ENCODE measurements at places on chromosomes 13 and 19. TPM values are rescaled to one million over a fixed set of nuclear protein-coding genes. Genes with fewer than 3 reads are reported as not detected.

DNA sequence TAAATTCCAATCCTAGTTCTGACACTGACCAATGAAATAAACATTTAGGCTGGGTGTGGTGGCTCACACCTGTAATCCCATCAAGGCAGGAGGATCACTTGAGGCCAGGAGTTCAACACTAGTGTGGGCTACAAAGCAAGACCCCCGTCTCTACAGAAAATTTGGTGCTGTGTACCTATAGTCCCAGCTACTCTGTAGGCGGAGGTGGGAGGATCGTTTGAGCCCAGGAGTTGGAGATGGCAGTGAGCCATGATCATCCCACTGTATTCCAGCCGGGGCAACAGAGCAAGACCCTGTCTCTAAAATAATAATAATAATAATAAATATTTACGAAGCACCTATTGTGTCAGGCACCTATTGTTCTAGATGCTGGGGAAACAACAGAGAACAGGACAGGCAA is 6.7 kb downstream of the IRGQ start:
- DNase-seq: no peak
- peaks cover 27% of the 10 kb centered on the region for H3K4me1 ChIP-seq
- no peaks in the 10 kb centered on the region for H3K27me3 ChIP-seq
- H3K27ac ChIP-seq: peak overlapping the region; percentile 31
- H3K4me3 ChIP-seq: no peak overlapping the region

GRCh38 chr19:7900931-7901330 is 2.7 kb upstream of the MAP2K7 start:
- no peak overlapping the region for H3K27ac ChIP-seq
- DNase-seq: no peak
- H3K27me3 ChIP-seq: no peaks in the 10 kb centered on the region
- no peak overlapping the region for H3K4me3 ChIP-seq
- peaks cover 14% of the 10 kb centered on the region for H3K36me3 ChIP-seq

DNA sequence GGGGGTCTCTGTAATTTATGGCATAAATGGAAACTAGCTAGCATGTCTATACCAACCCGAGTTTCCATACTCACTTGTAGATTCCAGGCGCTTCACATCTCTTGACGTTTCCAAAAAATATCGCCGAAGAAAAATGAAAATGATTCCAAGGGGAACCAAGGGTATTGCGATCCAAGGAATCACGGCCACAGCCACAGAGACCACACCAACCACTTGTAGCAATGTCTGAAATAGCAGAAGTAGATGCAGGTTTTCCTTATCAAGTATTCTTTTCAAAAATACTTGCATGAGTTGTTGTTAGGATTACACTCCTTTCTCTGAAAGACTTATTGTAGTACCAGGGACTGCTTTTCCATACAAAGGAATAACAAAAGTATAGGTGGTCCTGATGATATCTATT is 218.2 kb downstream of the ABCC4 start:
- no peak overlapping the region for H3K4me3 ChIP-seq
- H3K27me3 ChIP-seq: no peaks in the 10 kb centered on the region
- no peak overlapping the region for H3K27ac ChIP-seq
- DNase-seq: no peak
- peaks cover 3% of the 10 kb centered on the region for H3K4me1 ChIP-seq

DNA sequence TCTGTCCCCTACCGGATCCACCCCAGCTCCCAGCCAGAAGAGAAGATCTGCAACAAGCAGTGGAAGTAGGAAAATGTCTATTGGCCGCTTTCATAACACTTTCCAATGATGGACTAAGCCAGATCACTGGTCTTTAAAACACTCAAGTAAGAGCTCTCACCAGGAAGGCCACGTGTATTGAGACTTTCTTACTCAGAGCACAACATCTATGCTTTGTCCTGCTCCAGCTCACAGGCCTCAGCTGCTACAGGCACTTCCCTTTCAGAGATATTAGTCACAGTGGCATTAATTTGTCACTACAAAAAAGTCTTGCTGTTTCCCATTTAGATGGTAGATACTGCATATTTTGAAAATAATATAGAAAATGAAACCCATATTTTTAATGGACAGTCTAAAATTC is 164.2 kb downstream of the ABCC4 start:
- H3K4me1 ChIP-seq: no peaks in the 10 kb centered on the region
- no peak for DNase-seq
- peaks cover 9% of the 10 kb centered on the region for H3K36me3 ChIP-seq
- no peak overlapping the region for H3K27ac ChIP-seq
- H3K27me3 ChIP-seq: no peaks in the 10 kb centered on the region
- no peak overlapping the region for H3K4me3 ChIP-seq

The KATNAL1 gene
- 29.4 TPM for total RNA-seq

GRCh38 chr19:39498798-39499642 is at the start of gene DLL3:
TSS of gene DLL3 (plus strand) at chr19:39498947. CDS start at chr19:39498975, 28 bp downstream.
- peaks cover 51% of the 10 kb centered on the region for H3K27me3 ChIP-seq
- no peak for DNase-seq
- peak within 1 kb of the TSS; percentile 18 for H3K4me3 ChIP-seq
- peaks cover 27% of the 10 kb centered on the region for H3K4me1 ChIP-seq

The KIR2DL3 gene
- total RNA-seq: 0.24 TPM

DNA sequence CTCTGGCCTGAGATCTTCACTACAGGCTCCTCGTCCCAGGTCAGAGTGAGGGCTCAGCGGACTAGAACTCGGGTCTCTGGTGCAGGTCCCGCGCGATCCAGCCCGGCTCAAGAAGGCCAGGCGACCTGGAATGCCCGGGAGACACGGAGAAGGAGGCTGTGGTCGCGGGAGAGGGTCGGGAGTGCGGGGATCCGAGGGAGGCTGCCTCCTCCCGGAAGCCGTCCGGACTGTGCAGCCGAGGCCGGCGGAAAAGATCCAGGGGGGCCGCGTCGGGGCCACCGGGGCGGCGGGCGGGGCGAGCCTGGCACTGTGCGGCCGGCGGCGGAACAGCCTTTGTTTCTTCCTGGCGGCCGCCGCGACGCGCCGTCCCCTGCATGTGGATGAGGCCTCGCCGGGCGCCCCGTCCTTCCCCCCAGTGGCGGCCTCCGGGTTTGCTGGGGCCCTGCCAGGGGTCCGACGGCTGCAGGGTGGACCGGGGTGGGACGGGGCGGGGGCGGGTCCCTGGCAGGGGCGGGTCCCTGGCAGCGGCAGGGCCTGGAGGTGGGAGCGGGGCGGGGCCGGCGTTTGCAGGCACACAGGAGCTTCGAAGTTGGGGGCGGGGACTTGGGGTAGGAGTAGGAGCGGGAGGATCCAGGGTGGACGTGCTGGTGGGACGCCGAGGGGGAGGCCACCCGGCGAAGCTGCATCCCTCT is 1.0 kb upstream of the SLC7A10 start:
- H3K27ac ChIP-seq: no peak overlapping the region
- no peak for DNase-seq
- peaks cover 12% of the 10 kb centered on the region for H3K36me3 ChIP-seq
- no peak overlapping the region for H3K4me3 ChIP-seq

GRCh38 chr13:59766236-59766635 is 397.5 kb downstream of the DIAPH3 start:
- no peak overlapping the region for H3K27ac ChIP-seq
- DNase-seq: no peak
- H3K4me3 ChIP-seq: no peak overlapping the region
- no peaks in the 10 kb centered on the region for H3K36me3 ChIP-seq
- no peaks in the 10 kb centered on the region for H3K4me1 ChIP-seq
- no peaks in the 10 kb centered on the region for H3K27me3 ChIP-seq

The EHD2 gene
- total RNA-seq: not detected

- H3K4me1 ChIP-seq: peaks cover 24% of the 10 kb centered on the region
- no peaks in the 10 kb centered on the region for H3K36me3 ChIP-seq
- DNase-seq: peak; percentile 93
Measured at GRCh38 chr13:36346222-36347083, at the start of gene SPART. TSS of gene SPART (minus strand) at chr13:36346394. CDS start at chr13:36335830, 10,564 bp downstream.

DNA sequence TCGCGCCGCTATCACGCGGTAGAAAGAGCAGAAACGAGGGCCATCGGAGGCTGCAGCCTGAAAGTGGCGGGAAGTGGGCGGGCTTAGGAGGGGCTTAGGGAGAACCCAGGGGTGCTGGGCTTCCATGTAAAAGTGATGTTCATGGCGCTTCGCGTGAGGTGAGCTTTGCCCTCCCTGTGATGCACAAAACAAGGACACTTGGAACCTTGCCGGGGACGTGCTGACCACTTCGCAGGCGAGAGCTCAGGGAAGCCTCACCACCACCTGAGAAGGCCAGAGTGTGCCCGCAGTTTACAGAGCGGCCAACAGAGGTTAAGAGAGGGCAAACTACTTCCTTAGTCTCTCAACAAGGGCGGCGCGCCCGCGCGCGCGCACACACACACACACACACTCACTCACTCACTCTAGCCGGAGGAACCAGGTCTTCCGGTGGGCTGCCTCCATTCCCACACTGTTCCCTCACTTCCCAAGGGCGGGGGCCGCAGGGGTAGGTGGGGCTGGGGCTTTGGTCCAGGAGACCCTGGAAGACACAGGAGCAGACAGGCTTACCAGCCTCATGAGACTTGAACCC is 651 bp downstream of the GAPDHS start:
- H3K27ac ChIP-seq: peak overlapping the region; percentile 86
- peak overlapping the region; percentile 60 for H3K4me3 ChIP-seq
- H3K36me3 ChIP-seq: no peaks in the 10 kb centered on the region
- DNase-seq: peak; percentile 71

The DCLK1 gene
- not detected for total RNA-seq

The MAP3K10 gene
- 18.4 TPM for total RNA-seq

GRCh38 chr13:99932912-99933311 is 38.7 kb downstream of the ZIC5 start:
- H3K4me3 ChIP-seq: no peak overlapping the region
- no peak overlapping the region for H3K27ac ChIP-seq
- no peaks in the 10 kb centered on the region for H3K36me3 ChIP-seq
- peaks cover 6% of the 10 kb centered on the region for H3K4me1 ChIP-seq
- peaks cover 21% of the 10 kb centered on the region for H3K27me3 ChIP-seq

DNA sequence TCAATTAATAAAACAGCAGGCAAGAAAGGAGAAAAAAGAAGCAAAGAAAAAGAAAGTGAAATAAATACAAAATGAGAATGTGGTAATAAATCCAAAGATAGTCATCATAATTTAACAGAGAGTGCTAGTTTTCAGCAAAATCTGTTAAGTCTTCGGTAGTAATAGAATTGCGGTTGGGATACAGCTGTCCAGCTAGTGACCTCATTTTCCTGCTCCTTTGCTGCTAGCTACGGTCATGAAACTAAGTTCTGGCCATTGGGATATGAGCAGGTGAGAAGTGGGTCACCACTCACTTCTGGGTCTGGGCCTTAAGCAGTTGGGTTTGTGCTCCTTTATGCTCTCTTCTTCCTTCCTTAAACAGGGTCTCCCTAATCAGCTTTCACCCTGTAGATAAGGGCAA is 11.7 kb upstream of the DGKH start:
- peaks cover 14% of the 10 kb centered on the region for H3K27me3 ChIP-seq
- H3K4me3 ChIP-seq: no peak overlapping the region
- H3K27ac ChIP-seq: no peak overlapping the region
- peaks cover 4% of the 10 kb centered on the region for H3K36me3 ChIP-seq
- H3K4me1 ChIP-seq: peaks cover 15% of the 10 kb centered on the region

GRCh38 chr13:84400706-84401105 is 518.4 kb upstream of the SLITRK1 start:
- no peak overlapping the region for H3K27ac ChIP-seq
- no peak overlapping the region for H3K4me3 ChIP-seq
- no peak for DNase-seq
- no peaks in the 10 kb centered on the region for H3K36me3 ChIP-seq

The NCCRP1 gene
- not detected for total RNA-seq

DNA sequence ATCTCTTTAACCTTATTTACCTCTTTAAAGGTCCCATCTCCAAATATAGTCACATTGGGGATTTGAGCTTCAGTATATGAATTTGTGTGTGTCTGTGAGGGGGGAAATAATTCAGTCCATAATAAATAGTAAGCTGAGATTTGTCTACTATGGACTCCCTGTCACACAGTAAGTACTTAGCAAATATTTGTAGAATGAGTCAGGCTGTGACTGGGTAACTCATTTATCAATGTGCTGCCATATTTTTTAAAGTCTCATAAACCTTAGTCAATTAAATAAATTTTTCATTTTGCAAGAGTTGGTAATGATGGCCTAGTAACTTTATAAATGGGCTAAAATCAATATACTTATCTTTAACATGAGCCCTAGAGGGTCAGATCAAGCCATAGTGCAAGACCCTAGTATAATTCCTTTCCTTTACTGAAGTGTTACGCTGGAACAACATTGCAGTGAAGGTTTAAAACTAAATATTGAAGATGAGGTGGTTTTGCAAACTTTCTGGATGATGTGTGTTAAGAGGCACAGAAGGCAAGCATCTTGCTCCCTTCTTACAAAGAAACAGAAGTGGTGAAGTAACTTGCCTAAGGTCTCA is 305.1 kb downstream of the KCNRG start:
- peaks cover 17% of the 10 kb centered on the region for H3K4me1 ChIP-seq
- no peak for DNase-seq
- H3K4me3 ChIP-seq: no peak overlapping the region
- peaks cover 8% of the 10 kb centered on the region for H3K27me3 ChIP-seq

The APOC4 gene
- not detected for total RNA-seq

The PPM1N gene
- total RNA-seq: 1.6 TPM

DNA sequence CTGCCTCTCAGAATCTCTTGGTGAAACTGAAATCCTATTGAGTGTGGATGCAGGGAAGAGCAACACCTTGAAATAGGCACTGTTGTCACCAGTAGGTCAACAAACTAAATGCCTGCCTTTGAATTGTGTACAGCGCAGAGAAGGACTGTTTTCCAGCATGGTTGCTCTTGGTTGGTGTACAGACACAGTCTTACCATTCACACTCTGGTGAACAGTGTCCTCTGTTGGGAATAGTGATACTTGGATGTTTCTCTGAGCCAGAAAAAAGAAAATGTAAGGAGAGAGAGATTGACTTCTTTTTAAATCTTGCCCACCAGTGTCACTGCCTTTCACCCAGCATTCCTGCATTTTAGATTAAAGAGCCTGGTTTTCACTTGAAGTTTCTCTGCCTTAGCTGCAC is 179.7 kb downstream of the STK24 start:
- peaks cover 3% of the 10 kb centered on the region for H3K27me3 ChIP-seq
- no peak overlapping the region for H3K4me3 ChIP-seq
- no peak overlapping the region for H3K27ac ChIP-seq
- H3K36me3 ChIP-seq: no peaks in the 10 kb centered on the region
- no peak for DNase-seq

GRCh38 chr13:45184693-45185092 is 16.2 kb downstream of the KCTD4 start:
- H3K27ac ChIP-seq: peak overlapping the region; percentile 60
- H3K4me3 ChIP-seq: no peak overlapping the region
- no peaks in the 10 kb centered on the region for H3K27me3 ChIP-seq
- H3K4me1 ChIP-seq: peaks cover 8% of the 10 kb centered on the region
- H3K36me3 ChIP-seq: peaks cover 14% of the 10 kb centered on the region
- no peak for DNase-seq

GRCh38 chr19:8340341-8341096 is 2.5 kb downstream of the KANK3 start:
- peaks cover 32% of the 10 kb centered on the region for H3K27me3 ChIP-seq
- peaks cover 30% of the 10 kb centered on the region for H3K4me1 ChIP-seq
- no peak overlapping the region for H3K27ac ChIP-seq
- DNase-seq: no peak
- no peak overlapping the region for H3K4me3 ChIP-seq
- H3K36me3 ChIP-seq: no peaks in the 10 kb centered on the region

GRCh38 chr19:38388349-38389100 is at the start of gene SPRED3:
TSS of gene SPRED3 (plus strand) at chr19:38388697. CDS start at chr19:38390303, 1,606 bp downstream.
- peaks cover 40% of the 10 kb centered on the region for H3K27me3 ChIP-seq
- peak within 1 kb of the TSS; percentile 46 for H3K27ac ChIP-seq
- H3K4me3 ChIP-seq: peak within 1 kb of the TSS; percentile 70
- peaks cover 17% of the 10 kb centered on the region for H3K36me3 ChIP-seq

The TYROBP gene
- total RNA-seq: 0.52 TPM

The IZUMO2 gene
- not detected for total RNA-seq

GRCh38 chr19:2970201-2970835 is 7.0 kb upstream of the TLE6 start:
- peaks cover 5% of the 10 kb centered on the region for H3K27me3 ChIP-seq
- H3K36me3 ChIP-seq: no peaks in the 10 kb centered on the region
- no peak overlapping the region for H3K27ac ChIP-seq
- peaks cover 15% of the 10 kb centered on the region for H3K4me1 ChIP-seq

Data from activated CD8-positive, alpha-beta T cell treated with anti-CD3 and anti-CD28 coated beads, Interleukin-2, amount 10 ng/mL, durations not matched to agents 7 days and 5 days (primary cell).